ENCODE measurements at places on chromosomes 12 and 14.

GRCh38 chr14:70448633-70449340, 3.2 kb upstream of the ADAM21 start:
- DNase-seq, result no peak

- no peak for DNase-seq
These were observed 966.6 kb upstream of the SEL1L start for GRCh38 chr14:82500222-82500621.

DNA sequence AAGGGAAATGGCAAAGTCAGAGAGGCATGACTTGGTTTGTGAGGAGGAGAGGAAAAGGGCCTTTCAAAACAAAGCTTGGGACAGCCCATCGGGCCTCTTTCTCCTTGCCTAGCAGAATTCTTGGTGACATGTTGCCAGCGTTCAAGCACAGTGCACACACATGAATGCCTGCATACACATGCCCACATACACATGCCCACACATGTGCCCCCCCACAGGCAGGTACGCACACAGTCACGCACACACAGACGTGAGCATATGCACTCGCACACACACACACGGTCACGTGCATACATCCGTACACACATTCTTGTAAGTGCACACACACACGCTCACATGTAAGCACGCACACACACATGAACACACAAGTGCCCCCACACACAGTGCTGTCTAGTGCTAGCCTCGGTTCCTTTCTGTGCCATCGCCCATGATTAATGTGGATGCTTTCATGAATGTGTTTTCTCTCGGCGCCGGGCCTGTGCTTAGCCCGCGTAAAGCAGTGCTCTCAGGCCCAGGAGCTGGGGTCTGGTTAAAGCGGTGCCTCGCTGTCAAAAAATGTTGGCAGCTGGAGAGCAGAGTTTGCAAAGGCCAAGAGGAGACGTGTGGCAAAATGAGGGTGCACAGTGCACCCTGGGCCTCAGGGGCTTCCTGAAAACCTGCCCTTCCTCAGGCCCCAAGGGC, 328.8 kb upstream of the DIO3 start:
- no peak for DNase-seq

DNA sequence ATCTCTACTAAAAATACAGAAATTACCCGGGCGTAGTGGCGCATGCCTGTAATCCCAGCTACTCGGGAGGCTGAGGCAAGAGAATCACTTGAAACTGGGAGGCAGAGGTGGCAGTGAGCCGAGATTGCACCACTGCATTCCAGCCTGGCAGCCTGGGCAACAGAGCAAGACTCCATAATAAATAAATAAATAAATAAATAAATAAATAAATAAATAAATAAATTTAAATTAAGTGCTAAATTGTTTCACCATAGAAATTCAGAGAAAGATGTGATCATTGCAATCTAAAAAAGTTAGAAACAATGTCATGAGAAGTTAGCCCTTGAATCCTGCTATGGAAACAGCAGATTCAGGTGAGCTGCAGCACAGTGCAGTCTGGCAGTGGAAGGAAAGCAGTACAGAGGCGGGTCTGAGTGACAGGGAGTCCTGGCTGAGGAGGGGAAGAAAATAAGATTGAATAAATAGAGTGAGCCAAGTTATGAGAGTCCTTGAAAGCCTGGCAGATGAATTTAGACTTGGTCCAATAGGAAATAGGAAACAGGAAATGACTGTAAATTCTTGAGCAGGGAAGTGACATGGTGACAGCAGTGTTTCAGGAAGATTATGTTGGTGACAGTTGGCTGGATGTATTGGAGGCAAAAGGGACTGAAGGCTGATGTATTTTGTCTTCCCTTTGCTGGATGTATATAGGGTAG, 241.5 kb downstream of the GXYLT1 start:
- DNase-seq, result no peak

- no peak for DNase-seq
These were observed 364.7 kb downstream of the BCAT1 start for GRCh38 chr12:24584032-24584675.

- DNase-seq, result no peak
These were observed 9.0 kb upstream of the LRTM2 start for GRCh38 chr12:1811281-1811947.

DNA sequence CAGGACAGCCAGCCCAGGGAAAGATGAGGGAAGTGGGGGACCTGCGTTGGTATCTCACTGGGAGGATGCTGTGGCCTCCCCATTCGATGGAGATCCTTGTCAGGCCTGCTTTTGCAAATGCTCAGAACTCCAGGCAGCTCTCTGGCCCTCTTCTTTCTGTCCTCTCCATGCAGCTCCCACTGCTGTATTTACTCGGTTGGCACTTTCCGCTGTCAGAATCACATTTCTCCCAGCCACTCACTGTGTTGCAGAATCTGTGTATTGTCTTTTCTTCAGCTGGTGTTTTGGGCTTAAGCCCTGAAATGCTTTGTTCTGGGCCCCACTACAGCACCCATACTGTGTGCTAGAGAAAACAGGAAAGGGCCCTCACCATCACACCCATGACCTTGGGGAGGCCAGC, 401.1 kb downstream of the RGS6 start:
- DNase-seq, result no peak

GRCh38 chr12:14849661-14850060, 6.3 kb upstream of the ART4 start:
- DNase-seq, result no peak

All from NCI-H226 (cell line).